ENCODE measurements at places on chromosomes 5 and 9.

DNA sequence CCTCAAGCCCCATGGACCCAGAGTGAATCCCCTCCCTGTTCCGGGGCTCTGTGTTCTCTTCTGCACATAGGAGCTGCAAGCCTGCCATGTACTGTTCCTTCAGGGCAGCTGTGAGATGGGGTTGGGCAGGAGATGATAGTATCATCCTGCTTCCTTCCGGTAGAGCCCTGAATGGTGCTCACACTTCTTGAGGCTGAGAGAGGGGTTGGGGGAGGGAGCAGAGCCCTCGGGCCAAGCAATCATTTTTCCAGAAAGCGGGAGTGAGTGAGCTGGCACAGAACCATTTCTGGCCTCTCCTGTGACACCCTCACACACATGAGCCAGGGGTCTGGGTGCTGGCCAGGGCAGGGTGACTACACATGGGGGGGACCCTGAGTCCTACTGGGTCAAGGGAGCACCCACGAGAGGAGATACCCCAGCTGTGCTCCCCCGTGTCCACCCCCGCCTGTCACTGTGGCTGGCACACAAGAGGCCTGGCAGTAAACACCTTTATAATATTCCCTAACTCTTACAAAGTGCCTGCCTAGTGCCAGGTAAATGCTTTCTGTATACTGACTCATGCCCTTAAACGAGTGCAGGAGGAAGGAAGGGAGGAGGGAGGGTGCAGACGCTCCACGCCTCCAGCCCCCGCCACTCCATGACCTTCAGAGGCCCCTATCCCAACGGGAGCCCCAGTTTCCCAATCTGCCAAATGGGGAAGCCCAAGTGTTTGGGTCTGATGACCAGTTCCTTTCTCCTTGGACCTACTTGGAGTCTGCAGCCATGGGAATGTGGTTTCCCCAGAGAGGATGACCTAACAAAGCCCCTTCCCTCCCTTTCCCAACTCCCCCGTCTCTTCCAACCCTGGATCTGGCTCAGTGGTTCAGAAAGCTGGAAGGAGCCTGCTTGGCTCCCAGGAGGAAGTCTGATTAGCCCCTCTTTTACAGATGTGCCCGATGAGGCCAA lies 15.5 kb downstream of the AKNA start:
- no peak for DNase-seq

DNA sequence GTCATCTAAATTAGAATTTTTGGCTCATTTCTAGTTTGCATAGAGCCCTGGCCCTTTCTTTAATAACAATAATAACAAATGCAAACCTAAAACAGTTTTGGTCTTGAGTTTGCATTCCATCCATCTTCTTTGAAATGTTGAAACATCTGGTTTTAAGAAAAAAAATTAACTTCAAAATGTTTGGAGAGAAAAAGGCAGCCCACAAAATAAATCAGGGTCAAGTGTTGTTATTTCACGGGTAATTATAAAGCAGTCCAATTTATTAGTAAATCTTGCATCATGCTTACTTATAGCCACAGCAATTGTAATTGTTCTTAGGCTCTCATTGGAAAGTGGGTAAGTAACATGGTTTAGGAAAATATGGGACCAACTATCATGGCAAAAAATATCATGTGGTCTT lies 247.0 kb upstream of the MEF2C start:
- DNase-seq = no peak

DNA sequence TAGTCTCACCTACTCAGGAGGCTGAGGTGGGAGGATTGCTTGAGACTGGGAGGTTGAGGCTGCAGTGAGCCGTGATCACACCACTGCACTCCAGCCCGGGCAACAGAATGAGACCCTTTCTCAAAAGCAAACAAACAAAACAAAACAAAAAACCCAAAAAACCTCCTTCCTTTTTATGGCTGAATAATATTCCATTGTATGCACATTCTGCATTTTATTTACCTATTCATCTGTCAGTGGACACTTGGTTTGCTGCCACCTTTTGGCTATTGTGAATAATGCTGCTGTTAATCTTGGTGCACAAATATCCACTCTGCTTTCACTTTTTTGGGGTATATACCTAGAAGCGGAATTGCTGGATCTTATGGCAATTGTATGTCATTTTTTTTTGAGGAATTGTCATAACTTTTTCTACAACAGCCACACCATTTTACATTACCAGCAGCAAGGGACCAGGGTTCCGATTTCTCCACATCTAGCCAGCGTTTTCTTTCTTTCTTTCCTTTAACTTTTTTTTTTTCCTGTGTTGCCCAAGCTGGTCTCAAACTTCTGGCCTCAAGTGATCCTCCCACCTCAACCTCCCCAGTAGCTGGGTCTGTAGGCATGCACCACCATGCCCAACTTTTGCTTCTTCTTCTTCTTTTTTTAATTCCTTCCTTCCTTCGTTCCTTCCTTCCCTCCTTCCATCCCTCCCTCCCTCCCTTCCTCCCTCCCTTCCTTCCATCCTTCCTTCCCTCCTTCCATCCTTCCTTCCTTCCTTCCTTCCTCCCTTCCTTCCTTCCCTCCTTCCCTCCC lies 30.6 kb downstream of the NKX2-5 start:
- DNase-seq = peak; percentile 6

- no peak for DNase-seq
These were observed 28.4 kb upstream of the GADD45G start for GRCh38 chr9:89576404-89576839.

- DNase-seq = no peak
These were observed 8.2 kb upstream of the CCL21 start for GRCh38 chr9:34717996-34718614.

GRCh38 chr5:27240791-27241190 lies 202.4 kb upstream of the CDH9 start:
- no peak for DNase-seq

DNA sequence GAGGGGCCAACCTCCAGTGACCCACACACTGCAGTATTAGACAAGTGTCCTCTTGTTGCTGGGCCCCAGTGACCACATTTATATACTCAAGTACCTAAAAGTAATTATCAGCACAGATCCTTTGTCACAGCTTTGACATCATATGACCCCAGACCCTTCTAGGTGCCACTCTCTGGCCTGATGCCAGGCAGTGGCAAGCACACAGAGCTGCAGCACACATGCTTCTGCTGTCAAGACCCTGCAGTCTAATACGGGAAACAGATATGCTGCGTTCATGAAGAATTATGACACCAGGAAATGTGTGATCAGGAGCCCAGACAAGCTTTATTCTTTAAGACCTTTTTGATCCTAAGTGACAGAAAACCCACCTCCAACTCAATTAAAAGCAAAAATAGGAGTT lies 63.8 kb upstream of the AFAP1L1 start:
- DNase-seq = no peak

GRCh38 chr5:64566310-64566916 lies 60.6 kb downstream of the RGS7BP start:
- DNase-seq = no peak

DNA sequence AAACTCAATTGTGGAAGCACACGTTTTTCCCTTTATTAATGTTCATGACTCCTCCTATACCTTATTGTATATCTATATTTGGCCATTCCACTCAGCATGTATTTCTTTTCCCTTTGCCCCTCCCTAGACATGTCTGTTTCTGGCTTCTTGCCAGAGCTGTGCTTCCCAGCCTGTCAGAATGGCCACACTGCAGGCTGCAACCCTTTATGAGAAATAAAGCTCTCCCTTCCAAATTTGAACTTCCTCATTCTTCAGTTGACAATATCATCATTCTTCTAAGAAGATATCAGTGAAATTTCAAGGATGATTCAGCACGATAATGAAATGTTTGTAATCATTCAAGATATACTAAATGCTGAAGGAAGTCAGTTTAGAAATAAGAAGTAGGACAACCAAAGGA lies 107.6 kb upstream of the PRSS3 start:
- peak; percentile 4 for DNase-seq

DNA sequence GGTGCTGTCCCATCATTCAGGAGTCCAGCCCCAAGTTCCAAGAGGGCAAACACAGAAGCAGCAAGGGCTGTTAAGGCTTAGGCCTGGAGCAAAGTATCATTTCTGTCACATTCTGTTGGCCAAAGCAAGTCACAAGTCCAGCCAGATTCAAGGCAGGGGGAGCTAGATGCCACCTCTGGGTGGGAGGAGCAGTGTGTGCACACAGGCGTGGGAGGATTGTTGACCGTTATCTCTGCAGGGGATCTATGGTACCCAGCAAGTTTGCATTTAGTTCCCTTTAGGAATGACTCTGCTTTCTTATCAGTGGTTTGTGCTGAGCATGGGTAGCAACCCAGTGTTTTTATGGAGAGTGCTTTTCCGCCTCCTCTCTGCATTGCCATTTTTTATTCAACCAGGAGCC lies 278.9 kb downstream of the NR3C1 start:
- peak; percentile 33 for DNase-seq

DNA sequence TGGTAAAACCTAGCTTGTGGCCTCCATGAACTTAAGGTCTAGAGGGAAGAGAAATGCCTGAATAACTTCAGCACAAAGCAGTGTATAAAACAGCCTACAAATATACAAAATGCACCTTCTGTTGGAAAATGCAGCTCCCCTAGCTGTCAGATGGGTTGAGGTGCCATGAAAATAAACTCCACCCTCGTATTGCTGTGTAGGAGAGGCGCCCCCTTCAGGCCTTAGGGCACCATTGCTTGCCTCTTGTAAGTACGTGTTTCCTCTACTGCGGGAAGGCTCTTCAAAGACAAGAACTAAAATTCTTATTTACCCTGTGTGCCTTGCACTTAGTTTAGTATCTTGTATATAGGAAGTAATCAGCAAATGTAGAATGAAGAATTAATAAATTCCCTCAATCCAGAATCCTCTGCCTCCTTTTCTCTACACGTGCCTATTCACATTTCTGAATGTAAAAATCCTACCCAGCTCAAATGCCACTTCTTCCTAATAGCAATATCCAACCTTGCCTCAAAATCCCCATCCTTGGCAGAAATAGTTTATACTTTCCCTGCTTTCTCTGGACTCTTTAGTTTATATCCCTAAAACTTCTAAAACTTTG lies 393.7 kb upstream of the PDE4D start:
- DNase-seq = peak; percentile 65

- DNase-seq = no peak
These were observed 10.5 kb upstream of the B4GALT1 start for GRCh38 chr9:33177639-33178038.

GRCh38 chr5:141672841-141673813 lies 8.9 kb downstream of the ARAP3 start:
- DNase-seq = no peak

- no peak for DNase-seq
These were observed 815.1 kb downstream of the TLE1 start for GRCh38 chr9:80874276-80874675.
